SIG-M5 (cell line): ENCODE measurements at places on chromosomes 11 and 22.

DNA sequence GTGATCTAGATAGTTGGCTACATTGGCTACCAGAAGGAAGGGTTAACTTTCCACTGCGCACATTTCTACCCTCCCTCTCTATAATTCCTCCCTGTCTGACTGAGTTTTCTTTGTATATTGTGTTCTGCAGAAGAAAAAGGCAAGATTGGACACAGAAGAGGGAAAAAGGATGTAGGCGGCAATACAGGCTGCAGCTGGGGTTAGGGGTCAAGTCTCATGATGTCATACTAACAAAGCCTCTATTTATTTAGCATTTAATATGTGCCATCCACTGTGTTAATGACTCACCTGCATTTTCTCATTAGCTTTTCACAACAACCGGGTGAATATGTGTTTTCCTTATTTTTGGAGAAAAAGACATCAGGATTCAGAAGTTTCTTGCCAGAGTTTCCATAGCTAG lies 2.0 kb downstream of the FAM83F start:
- no peak for DNase-seq

- DNase-seq: no peak
Measured at GRCh38 chr11:112706863-112707262, 254.4 kb upstream of the NCAM1 start.

GRCh38 chr11:26847977-26848376 lies 126.1 kb upstream of the SLC5A12 start:
- no peak for DNase-seq

- DNase-seq: no peak
Measured at GRCh38 chr22:27610863-27611786, 190.4 kb downstream of the MN1 start.

DNA sequence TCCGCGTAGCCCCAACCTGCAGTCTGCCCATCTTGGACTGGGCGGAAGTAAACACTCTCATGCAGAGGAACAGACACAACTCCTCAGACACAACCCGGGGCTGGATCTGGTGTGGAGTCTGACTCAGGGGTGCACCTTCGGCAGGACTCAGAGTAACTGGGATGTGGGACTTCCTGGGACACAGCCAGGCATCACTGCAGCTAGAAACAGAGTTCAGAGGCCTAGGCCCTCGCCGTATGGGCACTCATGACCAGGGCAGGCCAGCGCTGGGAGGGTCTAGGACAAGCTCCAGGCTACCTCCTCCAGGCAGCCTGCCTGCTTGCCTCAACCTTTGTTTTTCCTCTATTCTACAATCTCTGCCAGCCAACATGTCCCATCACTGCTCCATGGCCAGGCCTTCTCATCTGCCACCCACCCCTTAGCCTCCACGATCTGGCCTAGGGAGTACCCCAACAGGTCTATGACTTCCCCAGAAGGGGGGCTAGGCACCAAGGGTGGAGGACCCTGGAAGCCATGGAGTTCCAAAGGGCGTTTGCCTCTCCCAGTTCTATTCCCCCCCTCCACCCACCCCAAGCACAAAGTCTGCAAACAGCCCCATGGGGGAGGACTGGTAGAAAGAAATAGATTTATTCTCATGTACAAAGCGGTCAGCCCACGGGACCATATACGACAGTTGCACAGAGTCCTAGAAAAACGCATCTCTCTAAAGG lies 98.5 kb downstream of the PDE2A start:
- no peak for DNase-seq

DNA sequence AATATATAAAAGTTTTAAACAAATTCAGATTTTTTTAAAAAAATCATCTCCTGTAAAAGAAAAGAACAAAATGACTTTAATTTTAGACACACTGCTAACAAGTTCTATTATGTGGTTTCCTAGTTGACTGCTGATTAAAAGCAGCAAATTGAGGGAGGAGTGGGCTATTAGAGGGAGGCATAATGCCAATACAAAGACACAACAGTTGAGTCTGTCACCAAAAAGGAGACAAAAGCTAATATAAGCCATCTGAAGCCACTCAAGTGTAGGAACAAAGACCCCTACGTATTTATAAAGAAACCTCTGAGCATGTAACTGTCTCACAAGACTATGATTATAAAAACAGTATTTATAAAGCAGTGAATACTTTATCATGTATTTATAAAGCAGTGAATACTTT lies 28.6 kb downstream of the TMEM123 start:
- no peak for DNase-seq

- no peak for DNase-seq
Measured at GRCh38 chr11:75337195-75337654, 14.2 kb downstream of the ARRB1 start.

DNA sequence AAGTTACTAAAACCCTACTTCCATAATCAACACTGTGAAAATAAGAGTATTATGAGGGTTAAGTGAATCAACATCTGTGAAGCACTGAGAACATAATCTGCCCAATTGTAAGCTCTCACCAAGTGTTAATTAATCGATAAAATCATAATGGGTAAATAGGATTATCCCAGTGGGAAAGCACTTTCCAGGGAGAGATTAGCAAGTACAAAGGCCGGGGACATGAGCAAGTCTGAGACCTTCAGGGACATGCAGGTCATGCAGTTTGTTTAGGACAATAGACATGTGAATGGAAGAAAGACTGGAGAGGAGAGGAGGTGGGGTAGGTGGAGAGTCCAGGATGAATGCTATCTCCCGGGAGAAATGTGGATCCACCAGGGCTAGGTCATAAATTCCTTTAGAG lies 57.8 kb upstream of the FIBIN start:
- DNase-seq: no peak

DNA sequence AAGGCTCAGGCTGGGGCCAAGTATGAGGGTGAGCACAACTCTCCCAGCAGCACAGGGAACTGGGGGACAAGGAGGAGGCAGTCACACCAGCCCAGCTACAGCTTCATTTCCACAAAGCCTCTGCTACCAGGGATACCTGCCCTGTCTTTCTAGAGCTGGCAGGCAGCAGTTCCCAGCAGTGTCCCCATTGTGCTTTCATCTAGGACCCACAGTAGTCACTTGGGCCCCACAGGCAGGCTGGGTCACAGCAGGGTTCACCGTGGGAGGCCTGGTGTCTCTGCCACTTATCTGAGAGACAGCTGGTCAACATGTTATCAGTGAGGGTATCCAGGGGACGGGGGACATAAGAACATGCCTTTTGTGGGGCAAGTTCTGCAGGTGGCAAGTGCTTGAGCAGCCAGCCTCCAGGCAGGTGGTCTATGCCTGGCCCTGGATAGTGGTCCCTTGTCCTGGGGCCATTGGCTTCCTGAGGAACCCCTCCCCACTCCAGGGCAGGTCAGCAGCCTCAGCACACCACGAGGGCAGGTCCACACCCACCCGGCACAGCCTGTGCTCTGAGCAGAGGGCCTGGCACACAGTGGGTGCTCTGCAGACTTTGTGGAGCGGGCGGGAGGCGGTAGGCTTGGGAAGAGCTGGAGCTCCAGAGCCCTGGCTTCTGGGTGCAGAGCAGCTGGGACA lies 29.9 kb downstream of the GNAZ start:
- no peak for DNase-seq

GRCh38 chr11:36281850-36282249 lies 7.4 kb downstream of the COMMD9 start:
- no peak for DNase-seq

GRCh38 chr11:109644152-109644551 lies 222.2 kb downstream of the C11orf87 start:
- DNase-seq: no peak

DNA sequence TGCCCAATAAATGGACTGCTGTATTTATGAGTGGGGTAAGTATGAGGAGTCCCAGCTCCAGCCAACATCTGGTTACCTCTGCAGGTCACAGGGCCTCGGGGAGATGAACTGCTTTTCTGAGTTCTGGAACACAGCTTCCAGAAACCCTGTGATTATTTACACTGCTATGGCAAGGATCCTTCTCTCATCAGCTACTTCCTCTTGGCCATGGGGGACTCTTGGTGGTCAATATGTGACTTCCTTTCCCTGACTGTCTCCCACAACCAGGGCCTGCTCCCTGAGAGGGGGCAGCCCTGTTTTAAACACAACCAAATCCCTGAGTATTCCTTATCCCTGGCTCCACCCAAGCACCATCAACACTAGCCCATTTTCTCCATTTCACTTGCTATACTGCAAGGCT lies 10.0 kb downstream of the RHOG start:
- no peak for DNase-seq

DNA sequence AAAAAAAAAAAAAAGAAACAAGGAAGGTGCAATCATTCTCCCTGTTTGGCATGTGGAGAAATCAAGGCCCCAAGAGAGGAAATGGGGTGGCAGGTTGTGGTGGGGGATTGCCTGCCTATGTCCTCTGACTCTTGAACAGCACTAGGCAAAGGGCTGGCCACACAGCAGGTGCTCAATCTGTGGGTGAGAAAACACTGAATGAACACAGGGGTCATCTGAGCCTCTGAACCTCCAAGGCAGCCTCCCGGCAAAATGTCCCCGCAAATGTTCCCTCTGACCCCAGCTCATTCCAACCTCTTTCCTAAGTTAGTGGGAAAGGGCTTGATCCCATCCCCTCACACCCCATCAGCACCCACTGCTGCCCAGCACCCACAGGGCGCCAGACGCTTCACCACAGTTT lies 4.6 kb downstream of the PLA2G6 start:
- no peak for DNase-seq

- DNase-seq: no peak
Measured at GRCh38 chr22:38314051-38314932, 2.9 kb downstream of the CSNK1E start.

DNA sequence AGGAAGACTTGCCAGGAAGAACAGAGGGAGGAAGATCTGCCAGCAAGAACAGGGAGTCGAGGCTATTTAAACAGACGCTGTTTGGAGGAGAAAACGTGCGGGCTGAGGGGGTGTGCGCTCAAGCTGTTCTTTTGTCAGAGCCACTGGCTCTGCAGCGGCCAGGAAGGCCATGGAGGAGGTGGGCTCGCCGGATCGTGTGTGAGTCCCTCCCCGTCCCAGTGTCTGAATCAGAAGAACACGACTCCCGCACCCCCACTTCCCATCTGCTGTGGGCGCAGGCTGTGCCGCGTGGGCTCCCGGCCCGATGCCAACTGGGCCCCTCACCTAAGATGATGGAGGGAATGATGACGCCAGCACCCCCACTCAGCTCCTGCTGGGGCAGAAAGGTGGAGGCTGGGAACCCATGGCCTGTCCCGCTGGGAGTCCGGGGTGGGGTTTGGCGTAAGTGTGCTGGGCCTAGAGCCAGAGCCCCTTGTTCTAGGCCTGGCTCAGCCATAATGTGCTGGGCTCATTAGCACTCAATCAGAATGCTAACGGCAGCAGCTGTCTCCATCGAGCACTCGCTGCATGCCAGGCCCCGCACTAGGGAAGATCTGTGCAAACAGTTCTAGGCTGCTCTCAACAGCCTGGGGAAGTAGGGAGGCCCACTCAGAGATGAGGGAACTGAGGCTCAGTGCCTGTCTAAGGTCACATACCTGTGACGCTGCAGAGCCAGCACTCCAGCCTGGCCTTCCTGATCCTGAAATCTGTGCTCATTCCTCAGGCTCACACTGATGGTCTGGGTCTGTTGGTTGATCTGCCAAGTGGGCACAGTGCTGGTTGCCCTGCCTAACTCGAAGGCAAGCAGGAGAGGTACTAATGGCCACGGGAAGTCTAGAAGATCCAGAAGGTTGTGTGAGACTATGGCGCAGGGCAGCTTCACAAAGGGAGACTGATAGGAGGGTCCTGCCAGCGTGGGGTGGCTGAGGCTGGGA lies 11.5 kb downstream of the NPTXR start:
- DNase-seq: no peak

GRCh38 chr22:20264614-20265452 lies 3.3 kb downstream of the RTN4R start:
- DNase-seq: no peak

DNA sequence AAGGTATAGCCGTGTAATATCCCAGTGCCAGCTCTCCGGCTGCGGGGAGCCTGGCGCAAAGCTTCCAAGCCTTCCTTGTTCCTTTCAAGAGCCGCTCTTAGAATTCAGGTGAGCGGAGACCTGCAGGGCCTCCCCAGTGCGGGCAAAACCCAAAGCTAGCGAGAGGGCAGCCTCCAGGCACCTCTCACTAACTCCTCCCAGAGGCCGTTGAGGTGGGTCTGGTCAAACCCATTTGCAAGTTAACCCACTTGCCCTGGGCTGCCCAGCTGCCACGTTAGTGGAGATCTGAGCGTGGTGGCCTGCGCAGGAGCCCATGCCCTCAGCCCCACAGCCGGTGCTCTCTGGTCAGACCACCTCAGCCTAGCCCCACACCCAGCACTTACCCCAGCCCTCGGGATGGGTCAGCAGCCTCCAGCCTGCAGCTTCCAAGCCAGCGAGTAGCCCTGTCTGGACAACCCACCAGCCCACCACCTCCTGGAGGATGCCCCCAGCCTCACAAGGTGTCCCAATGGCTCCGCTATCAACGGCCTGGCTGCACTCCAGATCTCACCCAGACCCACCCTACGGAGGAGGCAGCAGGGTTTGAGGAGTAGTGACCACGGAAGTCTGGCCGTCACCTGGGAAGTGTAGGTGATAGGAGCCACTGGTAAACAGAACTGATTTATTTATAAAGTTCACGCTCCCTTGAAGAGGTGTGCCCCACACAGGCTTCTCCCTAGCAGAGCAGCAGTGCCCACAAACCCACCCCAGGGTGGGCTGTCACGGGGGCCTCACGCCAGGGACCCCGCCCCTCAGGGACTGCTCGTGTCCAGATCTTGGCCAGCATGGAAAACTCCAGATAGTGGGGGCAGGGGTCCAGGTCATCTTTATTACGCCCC lies 2.3 kb downstream of the ASCL2 start:
- DNase-seq: no peak

- DNase-seq: no peak
Measured at GRCh38 chr11:96015906-96016565, 92.1 kb upstream of the MTMR2 start.

DNA sequence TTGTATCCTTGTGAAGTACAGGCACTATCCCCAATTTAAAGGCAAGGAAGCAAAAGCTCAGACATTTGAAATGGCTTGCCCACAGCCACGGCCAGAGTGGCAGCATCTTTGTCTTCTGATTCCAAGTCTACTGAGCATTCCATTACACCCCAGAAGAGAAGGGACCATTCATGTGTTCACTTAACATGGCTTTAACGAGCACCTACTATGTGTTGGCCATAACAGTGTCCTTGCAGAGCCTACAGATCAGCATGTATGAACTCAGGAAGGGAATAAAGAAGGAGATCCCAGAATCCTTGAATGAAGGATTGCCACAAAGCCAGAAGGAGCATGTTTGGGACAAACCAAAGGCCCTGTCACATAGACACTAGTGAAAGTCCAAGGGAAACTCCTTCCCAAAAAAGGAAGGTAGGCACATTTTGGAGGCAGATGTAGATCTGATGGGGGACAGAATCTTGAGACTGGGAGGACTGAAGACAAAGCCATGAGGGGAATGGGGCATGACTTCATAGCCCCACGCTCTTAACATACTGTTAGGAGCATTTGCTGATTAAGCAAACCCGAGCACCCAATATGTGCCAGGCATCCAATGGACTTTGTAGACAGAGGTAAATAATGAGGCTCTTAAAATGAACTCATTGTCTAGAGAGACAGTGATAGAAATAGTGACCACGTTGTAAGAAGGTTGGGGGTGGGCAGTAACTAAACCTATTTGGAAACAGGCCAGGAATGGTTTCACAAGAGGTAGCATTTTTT lies 54.9 kb downstream of the P4HA3 start:
- no peak for DNase-seq
